Stimulated activated CD8-positive, alpha-beta memory T cell treated with anti-CD3 and anti-CD28 coated beads, Interleukin-15, amount 100 ng/mL, for 24 hours (primary cell): ENCODE measurements at places on chromosomes 5 and 9.

DNA sequence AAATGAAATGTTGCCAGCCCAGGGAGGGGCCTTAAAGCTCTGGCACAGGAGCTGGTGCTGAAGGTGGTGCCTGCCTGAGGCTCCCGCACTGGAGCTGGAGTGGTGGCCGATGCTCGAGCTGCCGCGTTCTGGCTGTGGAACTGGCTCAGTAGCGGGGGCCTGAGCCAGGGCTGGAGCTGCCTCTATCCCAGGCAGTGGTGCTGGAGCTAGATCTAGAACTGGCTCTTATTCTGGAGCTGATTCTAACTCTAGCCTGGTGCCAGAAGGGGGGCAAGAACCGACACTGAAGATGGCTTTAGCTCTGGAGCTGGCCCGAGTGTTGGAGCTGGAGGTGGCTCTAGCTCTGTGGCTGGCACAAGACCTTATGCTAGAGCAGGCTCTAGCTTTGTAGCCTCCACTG lies 19.2 kb downstream of the OBP2B start:
- no peak for DNase-seq

DNA sequence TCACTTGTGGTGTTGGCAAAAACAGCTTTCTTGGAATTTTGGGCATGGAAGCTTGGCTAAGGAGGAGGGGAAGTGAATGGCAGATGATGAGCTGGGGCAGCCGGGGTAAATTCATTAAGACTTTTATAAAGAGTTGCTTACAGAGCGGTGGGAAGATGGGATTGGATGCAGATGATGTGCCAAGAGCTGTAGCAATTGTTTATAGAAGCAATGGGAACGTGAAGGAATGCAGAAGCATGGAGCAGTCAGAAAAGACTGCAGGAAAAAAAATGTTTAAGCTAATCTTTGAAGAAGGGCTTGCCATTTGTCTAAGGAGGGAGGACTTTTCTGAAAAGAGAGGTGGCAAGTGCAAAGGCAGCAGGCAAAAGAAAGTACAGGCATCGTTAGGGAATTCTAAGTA lies 86.6 kb upstream of the SHISAL2B start:
- DNase-seq: no peak

DNA sequence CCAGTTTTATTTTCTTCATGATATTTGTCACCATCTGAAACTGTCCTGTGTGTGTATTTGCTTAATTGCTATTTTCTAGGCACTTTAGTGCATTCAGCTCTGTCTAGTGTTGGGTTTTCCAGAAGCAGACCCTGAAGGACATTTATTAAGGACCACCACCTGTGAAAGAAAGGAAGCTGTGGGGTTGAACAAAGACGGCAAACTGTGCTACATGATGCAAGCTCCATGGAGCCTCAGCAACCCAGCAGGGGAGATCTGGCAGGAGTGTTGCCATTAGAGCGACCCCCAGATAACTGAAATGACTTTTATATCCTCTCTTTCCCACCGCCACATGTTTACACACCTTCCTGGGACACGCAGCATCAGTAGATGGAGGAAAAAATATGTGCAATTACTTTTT lies 125.5 kb downstream of the GABRB2 start:
- DNase-seq: no peak

- no peak for DNase-seq
Measured at GRCh38 chr9:129280623-129281271, 102.7 kb upstream of the IER5L start.

DNA sequence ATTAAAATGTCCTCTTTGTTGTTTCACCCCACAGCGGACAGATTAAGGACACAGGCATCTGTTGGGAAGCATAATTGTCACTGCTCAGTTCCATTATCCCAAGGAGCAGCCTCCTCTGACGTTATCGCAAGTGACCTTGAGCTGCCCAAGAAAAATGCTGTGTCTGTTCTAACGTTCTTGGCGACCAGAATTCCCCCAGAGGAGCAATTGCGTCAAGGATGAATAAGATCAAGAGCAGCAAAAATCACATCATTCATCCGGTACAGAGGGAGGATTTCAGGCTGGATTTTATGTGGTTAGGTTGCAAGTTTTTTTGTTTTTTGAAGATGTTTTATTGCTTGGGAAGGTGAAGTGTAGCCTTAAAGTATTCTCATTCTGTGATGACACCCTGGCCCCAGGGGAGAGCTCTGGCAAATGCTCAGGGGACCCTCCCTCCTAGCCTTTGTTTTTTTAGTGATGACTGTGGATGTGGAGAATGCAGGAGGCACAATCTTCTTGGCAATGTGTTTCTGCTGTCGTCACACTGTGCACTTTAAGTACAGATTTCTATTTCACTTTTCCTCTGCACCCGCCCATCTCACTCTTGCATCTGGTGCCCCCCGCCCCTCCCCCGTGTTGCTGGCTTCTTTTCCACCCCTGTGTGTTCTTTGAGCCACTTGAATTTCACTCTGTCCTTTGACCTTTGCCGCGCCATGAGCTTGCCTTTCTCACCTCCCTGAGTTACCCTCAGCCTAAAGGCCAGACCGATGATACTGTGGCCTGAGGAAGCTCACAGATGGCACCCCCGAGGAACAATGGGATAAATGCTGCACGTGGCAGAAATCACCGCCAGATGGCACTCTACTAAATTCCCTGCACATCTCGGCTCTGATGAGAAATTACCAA lies 308.5 kb downstream of the RAB3C start:
- peak; percentile 22 for DNase-seq

DNA sequence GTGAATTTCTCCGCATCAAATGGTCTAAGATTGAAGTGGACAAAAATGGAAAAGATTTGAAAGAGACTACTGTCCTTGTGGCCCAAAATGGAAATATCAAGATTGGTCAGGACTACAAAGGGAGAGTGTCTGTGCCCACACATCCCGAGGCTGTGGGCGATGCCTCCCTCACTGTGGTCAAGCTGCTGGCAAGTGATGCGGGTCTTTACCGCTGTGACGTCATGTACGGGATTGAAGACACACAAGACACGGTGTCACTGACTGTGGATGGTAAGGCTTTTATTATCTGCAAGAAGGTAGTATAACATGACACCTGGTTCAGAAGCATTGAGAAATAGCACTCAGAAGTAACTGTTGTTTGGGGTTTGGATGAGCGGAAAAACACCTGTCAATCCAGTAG lies 18.7 kb downstream of the VCAN start:
- DNase-seq: no peak

DNA sequence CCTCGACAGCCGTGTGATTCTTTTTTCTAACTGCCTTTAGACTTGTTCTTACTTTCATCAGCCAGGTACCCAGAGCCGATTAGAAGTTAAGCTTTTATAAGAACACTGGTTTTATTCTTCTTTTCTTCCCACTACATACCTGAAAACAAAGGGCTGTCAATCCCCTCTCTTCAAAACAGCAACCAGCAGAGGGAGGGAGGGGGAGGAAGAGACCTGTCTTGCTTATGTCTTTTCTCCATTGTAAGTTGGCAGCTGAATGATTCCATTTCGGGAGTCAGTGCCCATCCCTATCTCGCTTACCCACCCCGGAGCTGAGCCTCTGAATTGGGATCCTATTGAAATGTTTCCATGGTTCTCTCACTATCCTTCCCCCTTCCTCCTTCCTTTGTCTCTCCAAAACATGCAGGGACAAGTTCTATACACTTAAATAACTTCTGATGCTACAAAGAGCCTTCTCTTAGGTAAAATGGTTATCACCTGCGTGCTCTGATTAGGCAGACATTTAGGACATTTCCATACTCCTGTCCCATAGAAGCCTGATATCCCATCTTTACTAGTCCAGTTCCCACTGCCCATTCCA lies 83.9 kb upstream of the WWC1 start:
- DNase-seq: no peak

DNA sequence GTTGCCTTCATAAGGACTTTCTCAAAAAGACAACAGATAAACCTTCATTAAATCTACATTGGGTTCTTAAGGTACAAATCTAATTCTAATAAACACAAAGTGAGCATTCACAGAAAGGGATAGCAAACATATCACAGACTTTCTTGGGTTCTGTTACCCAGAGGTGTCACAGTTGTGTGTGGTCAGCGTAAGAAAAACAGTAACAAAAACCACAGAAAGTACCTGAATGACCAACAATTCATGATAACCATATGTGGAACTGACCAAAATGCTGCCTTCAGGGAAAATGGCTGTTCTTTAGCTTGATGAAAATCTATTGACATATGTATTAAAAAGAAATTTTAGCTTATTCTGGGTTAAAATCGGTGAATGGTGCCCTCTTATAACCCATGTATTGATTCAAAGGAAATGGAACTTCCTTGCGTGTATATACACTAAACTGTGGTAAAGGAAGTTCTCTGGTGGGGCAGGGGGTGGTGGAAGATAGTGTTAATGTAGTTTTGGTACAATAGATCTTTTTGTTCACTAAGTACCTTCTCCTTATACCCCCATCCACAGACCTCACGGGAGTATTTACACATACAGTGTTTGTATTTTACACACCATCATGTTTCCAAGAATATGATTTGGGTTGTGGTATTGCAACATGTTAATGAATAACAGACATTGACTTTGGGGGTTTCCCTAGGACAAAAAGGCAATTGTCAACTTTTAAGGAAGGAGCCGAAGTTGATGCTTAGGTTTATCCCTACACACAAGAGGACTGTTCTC lies 152.5 kb downstream of the APBA1 start:
- no peak for DNase-seq

- no peak for DNase-seq
Measured at GRCh38 chr5:102922111-102922720, 167.1 kb downstream of the PAM start.

GRCh38 chr9:16333691-16334090 lies 536.8 kb downstream of the BNC2 start:
- no peak for DNase-seq

DNA sequence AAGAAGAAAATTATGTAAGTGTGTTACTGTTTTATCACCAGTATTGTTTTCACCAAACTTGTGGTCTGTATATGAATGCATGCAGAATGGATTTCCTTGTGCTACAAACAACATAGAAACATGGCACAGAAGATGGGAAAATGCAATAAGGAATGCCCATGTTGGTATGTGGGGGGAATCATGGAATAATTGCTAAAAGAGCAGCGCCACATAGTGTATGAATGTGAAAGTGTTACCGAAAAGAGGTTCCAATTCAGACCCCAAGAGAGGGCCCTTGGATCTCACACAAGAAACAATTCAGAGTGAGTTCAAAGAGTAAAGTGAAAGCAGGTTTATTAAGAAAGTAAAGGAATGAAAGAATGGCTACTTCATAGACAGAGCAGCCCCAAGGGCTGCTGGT lies 26.4 kb upstream of the TYRP1 start:
- DNase-seq: no peak

- no peak for DNase-seq
Measured at GRCh38 chr9:136105398-136106135, 10.5 kb upstream of the NACC2 start.

- DNase-seq: no peak
Measured at GRCh38 chr5:117652036-117652957, 1077.7 kb upstream of the SEMA6A start.

DNA sequence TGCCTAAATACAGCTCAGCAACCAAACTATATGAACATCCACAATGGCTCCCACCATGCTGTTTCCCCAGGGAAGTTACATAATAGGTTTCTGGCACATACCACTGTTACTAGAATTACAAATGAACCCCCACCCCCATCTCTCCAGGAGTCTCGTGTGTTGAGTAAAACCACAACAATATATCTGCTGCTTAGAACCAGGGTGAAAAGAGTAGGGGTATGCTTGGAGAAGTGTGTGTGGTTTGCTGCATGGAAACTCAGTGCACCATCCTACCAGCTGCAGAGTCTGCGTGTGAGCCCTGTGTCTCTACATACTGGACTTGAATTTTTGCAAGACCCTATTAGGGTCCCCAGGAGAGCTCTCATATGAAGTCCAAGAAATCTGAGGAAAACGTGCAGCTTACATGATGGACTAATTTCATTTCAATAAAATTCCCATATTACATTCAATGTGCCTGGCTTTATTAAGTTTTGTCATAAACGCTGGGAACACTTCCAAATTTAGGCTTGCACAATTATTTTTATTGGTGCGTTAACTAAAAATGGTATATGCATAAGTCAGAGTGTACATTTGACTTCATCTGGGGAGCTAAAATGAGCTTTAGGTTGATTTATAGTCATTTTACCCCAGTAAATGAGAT lies 104.5 kb upstream of the NFIB start:
- no peak for DNase-seq

DNA sequence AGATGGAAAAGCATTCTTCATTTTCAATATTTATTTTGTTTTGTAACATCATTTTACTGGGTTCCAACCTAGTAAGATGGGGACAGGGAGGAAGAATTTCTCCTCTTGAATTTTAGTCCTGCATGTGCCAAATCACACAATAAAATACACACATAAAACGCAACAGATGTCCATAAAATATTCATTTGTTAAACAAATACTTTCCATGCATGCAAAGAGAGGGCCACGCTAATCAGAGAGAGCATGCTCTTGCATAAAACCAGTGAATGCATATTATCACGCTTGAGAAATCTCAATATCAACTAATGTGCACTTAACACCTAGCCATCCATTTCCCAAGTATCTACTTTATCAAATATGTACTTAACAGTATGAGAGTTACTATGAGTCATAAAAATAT lies 212.6 kb upstream of the TARS1 start:
- no peak for DNase-seq
